T-helper 17 cell (primary cell): ENCODE measurements at places on chromosomes 13 and 19. TPM values are rescaled to one million over a fixed set of nuclear protein-coding genes. Genes with fewer than 3 reads are reported as not detected.

Gene AZU1
- total RNA-seq = 1.2 TPM

Gene RXFP2
- not detected for total RNA-seq

Gene ADPRHL1
- 0.94 TPM for total RNA-seq

Gene ZNF329
- 10.8 TPM for total RNA-seq

Gene COG6
- total RNA-seq = 25.7 TPM

Gene TMC4
- 3.1 TPM for total RNA-seq

Gene PPM1N
- 8.5 TPM for total RNA-seq

Gene LRRC63
- total RNA-seq = 0.60 TPM

Gene EFNB2
- total RNA-seq = 0.35 TPM

Gene TMIGD2
- 7.9 TPM for total RNA-seq

Gene ANGPTL8
- not detected for total RNA-seq

Gene GAPDHS
- total RNA-seq = not detected

Gene SSC5D
- total RNA-seq = 0.47 TPM

Gene LILRB4
- total RNA-seq = 0.47 TPM

Gene ICAM3
- total RNA-seq = 227 TPM
